ENCODE measurements at places on chromosomes 7 and 10.

GRCh38 chr10:43209074-43209455 is 57.8 kb downstream of the RASGEF1A start:
- DNase-seq: no peak

DNA sequence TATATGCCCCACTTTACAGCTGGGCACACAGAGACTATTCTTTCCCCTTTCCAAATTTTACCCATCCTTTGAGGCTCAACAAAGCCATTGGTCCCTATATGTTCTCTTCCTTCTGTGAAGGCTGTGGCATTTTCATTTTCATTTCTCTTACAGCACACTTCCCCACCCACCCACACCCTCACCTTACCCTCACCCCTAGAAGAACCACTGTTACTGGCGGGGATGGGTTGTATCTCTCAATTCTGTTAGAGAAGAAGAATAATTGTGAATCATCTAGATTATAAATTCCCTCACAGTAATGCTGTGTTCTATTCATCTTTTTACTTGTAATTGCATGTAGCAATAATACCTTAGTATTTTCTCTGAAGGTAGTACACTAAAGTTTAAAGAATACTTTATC is 10.2 kb upstream of the CCDC71L start:
- DNase-seq: no peak

GRCh38 chr7:96727534-96728088 is 18.0 kb upstream of the SEM1 start:
- no peak for DNase-seq

- DNase-seq: no peak
These were observed 582 bp downstream of the TPST1 start for GRCh38 chr7:66205741-66206090.

DNA sequence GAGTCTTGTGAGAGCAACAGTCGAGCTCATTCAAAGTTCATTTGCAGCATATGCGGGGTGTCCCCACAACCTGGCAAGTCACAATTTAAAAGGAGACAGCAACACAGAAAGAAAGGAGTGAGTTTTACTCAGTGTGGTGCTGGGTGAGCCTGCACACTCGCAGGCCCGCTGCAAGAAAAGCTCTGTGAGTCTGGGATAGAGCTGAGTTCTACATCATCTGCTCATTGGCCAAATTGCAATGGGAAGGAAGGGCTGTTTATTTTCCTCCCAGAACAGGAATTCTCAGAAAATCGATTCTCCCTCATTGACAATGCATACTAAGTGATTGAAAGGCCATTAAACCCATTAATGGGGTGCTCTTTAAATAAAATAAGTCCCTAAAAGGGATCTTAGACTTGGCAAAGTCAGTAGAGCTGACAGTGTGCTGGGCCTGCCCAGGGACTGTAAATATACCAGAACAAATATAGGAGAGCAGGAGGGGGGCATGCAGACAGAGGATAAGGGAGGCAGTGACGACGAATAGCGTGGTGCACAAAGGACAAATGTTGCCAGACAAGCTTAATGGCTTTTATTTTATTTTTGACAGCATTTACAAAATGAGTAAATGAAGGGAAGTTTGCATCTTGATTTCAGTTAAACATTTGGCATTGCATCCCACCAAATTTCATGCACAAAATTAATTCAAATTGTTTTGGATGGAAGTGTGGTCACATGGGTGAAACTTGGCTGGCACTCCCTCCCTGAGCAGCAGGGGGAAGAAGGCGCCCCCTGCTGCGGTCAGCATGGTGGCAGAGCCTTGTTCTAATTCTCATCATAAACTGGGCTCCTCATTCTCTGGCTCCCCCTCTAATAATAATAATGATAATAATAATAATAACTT is 215.7 kb downstream of the SNX10 start:
- DNase-seq: no peak

GRCh38 chr10:21393931-21394330 is 131.6 kb downstream of the SKIDA1 start:
- DNase-seq: no peak

DNA sequence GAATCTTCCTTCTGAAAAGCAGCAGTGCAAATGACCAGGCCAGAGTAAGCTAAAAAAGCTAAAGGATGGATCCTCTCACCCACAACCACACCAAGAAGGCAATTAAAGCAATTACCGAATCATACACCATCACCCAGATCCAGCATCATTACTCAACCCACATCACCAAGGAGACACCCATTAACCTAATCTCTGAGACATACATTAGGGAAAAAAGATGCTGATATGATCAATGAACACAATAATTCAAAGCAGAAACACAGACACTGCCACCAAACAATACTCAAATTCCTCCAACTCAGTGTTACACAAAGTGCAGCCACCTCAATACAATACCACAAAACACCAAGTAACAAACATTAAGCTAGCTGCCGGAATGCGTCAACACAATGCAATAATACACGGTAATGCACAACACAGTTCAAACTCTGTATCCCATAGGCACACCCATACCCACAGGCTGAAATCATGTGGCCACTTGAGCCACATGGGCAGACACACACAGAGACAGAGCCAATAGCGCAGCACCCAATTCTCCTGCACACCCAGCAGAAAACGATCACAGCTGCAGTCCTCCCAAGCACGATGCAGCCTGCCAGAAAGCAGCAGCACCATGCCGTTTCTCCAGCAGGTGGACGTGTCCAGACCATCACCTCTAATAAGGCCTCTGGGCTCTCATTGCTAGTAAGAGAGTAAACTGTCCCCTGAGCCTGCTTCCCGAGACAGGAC is 21.5 kb downstream of the PAX2 start:
- DNase-seq: no peak

GRCh38 chr10:75353183-75353582 is 48.4 kb downstream of the ZNF503 start:
- no peak for DNase-seq

DNA sequence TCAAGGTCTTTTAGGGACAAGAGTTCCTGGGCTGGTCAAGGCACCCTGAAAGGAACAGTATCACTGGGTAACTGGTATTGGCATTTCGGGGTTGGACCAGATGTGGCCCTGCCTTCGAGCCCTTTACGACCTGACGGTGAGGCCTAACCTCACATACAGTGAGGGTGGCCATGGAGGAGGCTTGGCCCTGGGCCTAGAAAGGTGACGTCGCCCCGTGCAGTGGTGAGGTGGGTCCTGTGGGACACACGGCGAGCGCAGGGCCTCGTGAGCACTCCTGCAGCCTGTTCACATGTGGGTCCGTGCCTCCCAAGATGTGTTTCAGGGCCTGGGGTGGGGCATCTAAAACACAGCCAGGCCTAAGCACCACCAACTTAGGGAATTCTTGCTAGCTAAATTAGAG is 36.1 kb downstream of the CRHR2 start:
- DNase-seq: no peak

DNA sequence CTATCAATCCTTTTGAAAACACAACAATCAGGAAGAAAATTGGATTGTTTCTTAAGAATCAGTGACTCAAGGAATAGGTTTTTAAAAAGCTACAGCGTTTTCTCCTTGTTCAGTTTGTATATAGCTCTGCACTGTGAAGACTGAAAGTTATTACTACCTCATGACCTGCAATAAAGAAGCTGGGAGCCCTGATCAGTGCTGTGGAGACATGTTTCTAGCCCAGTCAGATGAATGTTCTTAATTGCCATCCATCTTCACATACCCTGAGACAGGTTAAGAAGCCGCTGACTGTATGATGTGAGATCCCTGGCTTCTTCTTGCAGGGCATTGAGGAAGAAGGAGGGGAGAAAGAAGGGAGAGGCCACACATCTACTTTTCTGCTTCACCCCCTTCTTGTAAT is 58.0 kb upstream of the VWC2 start:
- DNase-seq: no peak

Data from CD8-positive, alpha-beta memory T cell (primary cell).